ENCODE measurements at places on chromosomes 11 and 22.

DNA sequence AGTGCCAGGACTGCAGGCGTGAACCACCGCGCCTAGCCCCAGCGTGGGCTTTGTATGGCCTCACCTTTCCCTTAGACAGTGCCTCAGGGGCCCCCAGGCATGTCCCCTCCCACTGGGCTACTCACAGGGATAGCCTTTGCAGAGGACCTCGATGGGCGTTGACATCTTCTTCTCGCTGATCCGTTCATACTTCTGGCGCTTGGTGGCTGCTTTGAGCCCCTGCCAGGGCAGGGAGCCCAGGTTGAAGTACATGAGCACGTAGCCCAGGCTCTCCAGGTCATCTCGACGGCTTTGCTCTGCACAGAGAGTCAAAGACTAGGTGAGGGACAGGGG, 17.5 kb downstream of the CSNK1E start:
- DNase-seq: no peak

GRCh38 chr11:117478926-117479325, 151.3 kb downstream of the CEP164 start:
- DNase-seq: no peak

- DNase-seq: peak; percentile 34
Measured at GRCh38 chr22:48489551-48490499, 1337.8 kb downstream of the BRD1 start.

DNA sequence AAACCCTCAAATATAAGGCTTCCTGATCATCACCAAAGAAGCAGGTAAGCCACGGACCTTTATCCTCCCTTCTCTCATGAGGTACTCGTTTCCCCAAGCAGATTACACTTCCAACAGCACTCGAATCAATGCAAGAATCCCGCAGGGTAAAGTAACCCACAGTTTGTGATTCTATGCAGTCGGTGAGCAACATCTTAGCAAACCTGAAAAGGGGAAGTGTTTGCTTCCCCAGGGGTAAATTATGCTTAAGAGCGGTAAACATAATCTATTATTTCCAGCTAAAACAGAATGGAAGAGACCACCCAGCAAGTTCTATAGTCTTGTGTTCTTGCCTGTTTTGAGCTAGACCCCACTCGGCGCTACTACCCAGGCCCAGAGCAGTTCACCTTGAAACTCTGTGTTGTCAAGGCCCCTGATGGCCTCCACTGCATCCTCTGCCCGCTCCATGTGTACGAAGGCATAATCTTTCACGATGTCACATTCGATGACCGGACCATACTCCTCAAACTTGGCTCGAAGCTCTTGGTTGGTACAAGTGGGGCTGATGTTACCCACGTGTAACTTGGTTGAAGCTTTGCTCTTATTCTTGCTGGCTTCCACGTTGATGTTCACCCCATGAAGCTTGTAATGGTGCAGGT, 1.3 kb downstream of the RBM4B start:
- DNase-seq: no peak

DNA sequence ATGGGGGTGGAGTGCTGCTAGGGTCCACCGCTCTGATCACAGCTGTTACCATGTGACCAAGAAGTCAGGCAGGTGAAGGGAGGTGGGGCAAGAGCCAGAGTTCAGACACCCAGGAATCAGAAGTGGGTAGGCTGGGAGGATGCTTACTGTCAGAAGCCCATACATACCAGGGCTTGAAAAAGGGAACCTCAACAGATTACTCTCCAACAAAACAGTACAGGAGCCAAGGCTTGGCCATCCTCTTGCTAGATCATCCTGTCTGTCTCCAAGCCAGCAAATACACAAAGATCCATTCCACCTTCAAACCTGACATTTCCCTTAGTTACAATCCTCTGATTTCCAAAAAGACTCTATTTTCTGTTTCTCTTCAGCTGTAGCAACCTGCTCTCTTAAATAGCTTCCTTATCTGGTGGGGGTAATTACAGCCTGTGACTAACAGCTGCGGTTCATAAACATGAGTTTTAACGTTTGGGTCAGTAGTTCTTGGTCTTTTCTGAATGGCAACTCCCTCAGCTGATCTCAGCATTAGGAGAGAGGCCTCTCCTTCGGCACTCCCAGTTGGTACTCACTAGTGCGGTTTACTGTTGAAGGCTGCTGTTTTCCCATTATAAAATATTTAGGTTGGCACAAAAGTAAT, 31.1 kb upstream of the WT1 start:
- peak; percentile 14 for DNase-seq

- DNase-seq: no peak
Measured at GRCh38 chr11:71140206-71140919, 112.0 kb downstream of the SHANK2 start.

DNA sequence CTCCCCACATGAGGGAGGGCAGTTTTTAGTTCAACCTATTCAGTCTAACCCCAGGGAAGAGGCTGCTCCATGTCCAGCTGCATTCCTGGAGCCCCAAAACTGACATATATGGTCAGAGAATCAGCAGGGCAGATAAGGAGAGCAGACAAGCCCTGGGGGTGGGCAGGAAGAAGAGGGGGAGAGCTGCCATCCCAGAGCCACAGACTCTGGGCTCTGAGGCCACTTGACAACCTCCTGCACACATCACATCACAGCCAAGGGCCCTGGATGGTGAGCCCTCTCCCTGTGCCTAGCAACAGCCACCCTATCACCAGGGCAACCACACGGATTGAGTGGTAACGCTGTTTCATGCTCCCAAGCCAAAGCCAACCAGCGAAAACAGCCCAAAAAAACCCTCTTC, 3.1 kb downstream of the ARHGAP1 start:
- no peak for DNase-seq

DNA sequence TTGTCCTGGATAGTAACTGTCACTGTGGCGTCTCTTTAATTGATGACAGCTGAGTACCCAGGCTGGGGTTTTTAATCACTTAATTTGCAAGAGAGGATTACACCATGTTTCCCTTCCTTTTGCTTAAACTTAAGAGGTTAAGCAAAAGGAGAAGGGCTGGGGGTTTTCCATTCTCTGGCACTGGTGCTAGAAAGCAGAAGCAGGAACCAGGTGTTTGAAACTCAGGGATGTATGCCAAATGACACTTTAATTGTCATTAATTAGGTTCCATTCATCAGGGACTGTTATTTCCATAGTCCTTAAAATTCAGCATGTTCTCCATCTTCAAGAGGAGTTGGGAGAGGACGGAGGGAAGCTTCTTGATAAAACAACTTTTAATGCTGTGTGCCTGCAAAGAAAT, 746.2 kb downstream of the NELL1 start:
- no peak for DNase-seq

- DNase-seq: peak; percentile 17
Measured at GRCh38 chr11:45885274-45885920, at the start of gene MAPK8IP1. MAPK8IP1 (plus strand) TSS chr11:45885651; CDS start chr11:45885821, 170 bp downstream.

GRCh38 chr11:122248131-122248530, 132.1 kb upstream of the BLID start:
- DNase-seq: no peak

- DNase-seq: no peak
Measured at GRCh38 chr11:61967924-61968757, 707 bp upstream of the FTH1 start.

DNA sequence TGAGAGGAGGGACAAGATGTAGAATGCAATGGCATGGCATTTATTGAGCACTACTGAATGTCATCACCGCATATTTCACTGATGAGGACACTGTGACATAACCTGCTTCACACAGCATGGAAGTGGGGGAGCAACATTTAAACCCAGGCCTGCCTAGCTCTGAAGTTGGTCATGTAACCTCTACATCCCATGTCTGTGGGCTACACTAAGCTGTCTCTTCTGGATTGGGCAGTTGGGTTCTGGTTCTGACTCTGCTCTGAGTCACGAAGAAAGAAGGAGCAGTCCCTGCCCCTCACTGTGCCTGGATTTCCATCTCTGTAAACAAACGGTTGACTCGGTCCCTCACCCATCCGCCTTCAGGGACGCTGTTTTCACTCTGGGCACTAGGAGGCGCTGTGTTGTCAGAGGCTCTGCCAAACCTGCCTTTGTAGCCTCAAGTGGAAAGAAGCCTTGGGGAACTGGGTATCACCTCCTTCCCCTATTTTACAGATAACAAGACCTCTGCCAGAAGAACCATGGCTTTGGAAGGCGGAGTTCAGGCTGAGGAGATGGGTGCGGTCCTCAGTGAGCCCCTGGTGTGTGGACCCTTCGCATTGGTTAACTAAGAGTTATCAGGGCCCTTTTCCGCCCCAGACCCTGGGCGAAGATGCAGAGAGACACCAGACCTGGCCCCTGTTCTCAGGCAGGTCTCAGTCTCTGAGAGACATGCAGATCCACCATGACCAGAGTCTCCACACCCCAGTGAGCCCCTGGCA, 12.7 kb upstream of the ARHGEF17 start:
- peak; percentile 68 for DNase-seq

DNA sequence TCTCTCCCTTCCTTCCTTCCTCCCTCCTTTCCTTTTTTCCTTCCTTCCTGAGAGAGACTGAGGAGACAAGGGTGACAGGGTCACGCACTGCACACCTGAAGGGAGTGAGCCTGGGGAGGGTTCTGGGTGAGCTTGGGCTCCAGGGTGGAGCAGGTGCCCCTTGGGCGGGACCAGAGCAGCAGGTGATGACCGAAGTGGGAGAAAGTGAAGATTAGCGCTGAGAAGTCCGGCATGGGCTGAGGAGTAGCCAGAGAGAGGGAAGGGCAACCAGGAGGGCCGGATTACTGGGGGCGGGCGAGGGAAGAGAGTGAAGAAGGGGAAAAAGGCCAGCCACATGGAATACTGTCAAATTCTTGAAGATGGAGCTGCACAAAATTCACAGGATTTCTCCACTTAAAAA, 99.2 kb upstream of the LMO1 start:
- DNase-seq: no peak

DNA sequence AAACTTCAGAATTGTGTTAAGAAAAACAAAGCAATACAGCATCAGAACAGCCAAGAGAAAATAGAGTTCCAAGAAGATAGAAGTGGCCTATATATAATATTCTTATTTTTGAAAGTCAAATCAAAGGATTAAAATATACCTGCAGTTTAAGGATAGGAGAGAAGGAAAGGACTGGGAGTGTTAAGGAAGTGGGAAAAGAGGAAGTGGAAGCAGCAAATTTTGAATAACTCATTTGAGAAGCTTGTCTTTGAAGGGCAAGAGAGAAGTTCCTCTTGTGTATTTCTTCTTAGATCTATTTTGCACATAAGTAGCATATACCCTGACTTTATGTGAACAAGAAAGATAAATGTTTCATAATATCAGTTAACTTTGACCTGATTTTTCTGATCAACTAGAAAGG, 62.6 kb upstream of the SLC17A6 start:
- no peak for DNase-seq

- DNase-seq: peak; percentile 92
Measured at GRCh38 chr11:62612366-62613290, at the start of the genes EML3 and ROM1. EML3 (minus strand) TSS chr11:62612775; CDS start chr11:62612457, 318 bp downstream. ROM1 (plus strand) TSS chr11:62613257; CDS start chr11:62613282, 25 bp downstream.

DNA sequence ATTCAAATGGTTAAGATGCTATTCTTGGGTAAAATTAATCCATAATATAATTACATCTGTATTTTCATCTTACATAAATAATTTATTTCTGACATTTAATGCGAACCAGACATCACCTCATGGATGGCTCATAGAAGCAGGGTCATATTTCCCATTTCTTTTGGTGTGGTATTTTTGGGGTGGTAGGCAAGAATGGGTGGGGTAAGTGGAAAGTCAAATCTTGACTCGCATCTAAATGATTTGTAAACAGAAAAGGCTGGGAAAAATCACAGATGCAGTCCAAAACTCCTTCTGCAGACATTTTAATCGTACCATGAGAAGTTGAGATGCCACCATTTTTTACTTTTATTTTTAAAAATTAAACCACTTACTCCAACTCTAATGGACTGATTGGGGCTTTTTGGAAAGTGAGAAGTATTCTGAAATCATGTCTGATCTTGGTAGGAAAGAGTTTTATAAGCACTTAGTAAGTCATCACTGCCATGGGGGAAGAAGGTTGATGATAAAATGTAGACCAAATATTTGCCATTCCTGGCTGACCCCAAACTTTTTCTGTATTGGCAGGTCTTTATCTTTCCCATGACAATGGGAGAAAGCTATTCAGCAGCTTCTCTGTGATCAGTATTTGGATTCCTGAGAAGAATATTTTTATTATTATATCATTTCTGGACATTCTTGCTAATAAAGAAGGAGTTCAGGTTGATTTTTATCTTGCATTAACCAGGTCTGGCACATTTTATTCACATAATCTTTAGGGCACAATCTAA, 47.2 kb upstream of the BLID start:
- DNase-seq: no peak

- no peak for DNase-seq
Measured at GRCh38 chr11:113643006-113643585, 63.0 kb downstream of the TMPRSS5 start.

GRCh38 chr11:32136657-32137056, 45.8 kb downstream of the RCN1 start:
- DNase-seq: no peak

DNA sequence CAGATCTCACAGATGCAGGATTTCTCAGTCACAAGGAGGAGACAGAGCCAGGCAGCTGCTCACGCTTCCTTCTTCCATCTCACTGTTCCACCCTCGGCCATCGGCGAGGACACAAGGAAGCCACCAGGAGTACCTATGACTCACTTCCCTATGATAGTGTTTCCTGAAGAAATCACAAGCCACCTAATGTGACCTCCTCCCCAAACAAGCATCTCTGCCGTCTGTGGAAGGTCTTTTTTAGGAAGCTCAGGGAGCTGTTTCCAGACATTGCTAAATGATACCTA, 672.7 kb downstream of the TBC1D22A start:
- no peak for DNase-seq

GRCh38 chr11:109911488-109911887, 181.7 kb upstream of the ZC3H12C start:
- no peak for DNase-seq

GRCh38 chr11:75205564-75206020, 35.0 kb upstream of the TPBGL start:
- no peak for DNase-seq

DNA sequence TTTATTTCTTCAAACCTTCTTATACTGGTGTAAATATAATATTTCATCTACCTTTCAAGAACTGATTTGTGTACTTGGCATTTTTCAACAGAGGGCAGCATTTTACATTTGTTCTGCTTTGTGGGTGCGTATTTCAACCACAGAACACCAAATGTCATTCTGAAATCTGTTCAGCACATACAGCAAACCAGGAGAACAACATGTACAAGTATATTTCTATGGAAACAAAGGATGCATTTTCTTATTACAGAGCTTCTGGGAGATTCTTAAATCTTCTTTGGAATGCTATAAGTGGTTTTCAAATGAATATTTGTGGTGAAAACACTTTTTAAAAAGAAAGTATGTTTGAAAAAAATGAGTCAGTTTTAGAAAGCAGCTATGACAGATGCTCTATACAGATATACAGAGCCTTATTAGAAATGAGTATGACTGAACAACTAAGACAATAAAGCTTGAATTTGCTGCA, 946.0 kb downstream of the FAM181B start:
- DNase-seq: peak; percentile 60

- peak; percentile 72 for DNase-seq
Measured at GRCh38 chr11:46239801-46240061, 37.7 kb upstream of the CREB3L1 start.

Measured in fibroblast of lung (primary cell).